ENCODE measurements at places on chromosomes 4 and X. TPM values are rescaled to one million over a fixed set of nuclear protein-coding genes. Genes with fewer than 3 reads are reported as not detected.

GLOD5 gene
- total RNA-seq = not detected

JADE3 gene
- 4.4 TPM for total RNA-seq

ARHGAP4 gene
- 2.3 TPM for total RNA-seq

ARHGAP6 gene
- 10.3 TPM for total RNA-seq

HSFX2 gene
- not detected for total RNA-seq

COQ2 gene
- total RNA-seq = 8.9 TPM

CLGN gene
- total RNA-seq = 11.6 TPM

NPY2R gene
- not detected for total RNA-seq

GALNT7 gene
- 34.8 TPM for total RNA-seq

DSPP gene
- total RNA-seq = not detected

Measured in smooth muscle cell of trachea (primary cell).